ENCODE measurements at places on chromosomes 3 and 15.

- DNase-seq = peak; percentile 6
Observed at GRCh38 chr3:165185707-165186327, 10.4 kb downstream of the SLITRK3 start.

DNA sequence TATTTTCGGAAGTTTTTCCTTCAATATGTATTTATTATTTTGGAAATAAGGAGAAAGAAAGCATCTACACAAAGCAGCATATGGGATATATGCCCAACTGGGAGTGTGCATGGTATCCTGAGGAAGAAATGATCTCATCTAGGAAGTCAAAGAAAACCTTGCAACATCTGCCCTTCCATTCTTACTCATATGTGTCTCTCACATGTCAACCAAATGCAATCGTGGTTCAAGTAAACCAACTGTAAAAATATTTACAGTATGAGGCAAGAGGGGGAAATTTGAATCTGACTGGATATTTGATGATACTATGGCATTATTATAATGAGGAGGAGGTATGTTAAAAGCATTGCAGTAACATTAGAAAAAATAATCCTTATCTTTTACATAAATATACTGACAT is 3.2 kb upstream of the SCG3 start:
- DNase-seq = no peak

- no peak for DNase-seq
Observed at GRCh38 chr3:172824229-172824628, 73.7 kb downstream of the ECT2 start.

- DNase-seq = no peak
Observed at GRCh38 chr15:75693501-75694240, 19.0 kb downstream of the CSPG4 start.

- DNase-seq = no peak
Observed at GRCh38 chr3:72529081-72529480, 319.2 kb downstream of the SHQ1 start.

DNA sequence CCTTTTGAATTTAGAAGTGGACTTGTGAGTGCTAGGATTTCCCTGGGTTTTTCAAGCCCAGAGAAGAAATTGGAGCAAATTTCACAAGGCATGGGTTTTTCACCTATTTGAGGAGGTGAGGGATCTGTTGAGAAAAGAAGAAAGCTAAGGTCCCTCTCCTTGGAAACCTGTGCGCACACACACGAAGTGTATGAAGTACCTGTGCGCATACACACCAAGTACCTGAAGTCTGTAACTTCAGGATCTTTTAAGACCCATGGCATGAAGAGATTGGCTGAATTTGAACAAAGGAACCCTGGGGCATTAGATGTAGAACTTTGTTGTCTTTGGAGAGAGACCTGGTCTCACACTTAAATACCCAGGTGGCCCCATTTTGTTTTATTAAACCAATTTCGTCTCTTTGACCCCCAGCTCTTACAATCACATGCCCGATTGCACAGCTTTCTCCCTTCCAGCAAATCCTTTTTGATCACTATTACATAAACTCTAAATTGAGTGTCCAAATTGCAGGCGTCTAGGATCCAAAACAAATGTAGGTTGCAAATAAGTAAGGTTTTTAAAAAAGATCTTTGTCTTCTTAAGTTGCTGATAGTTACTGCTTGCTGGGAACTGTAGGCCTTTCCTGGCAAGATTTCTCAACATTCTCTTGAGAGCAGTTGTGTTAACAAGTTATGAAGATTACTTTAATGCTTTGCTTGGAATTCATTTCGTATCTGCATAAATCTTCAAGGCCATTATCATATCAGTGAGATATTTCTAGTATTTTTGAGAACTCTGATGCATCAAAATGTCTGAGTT is 64.3 kb downstream of the CMTM8 start:
- DNase-seq = no peak

DNA sequence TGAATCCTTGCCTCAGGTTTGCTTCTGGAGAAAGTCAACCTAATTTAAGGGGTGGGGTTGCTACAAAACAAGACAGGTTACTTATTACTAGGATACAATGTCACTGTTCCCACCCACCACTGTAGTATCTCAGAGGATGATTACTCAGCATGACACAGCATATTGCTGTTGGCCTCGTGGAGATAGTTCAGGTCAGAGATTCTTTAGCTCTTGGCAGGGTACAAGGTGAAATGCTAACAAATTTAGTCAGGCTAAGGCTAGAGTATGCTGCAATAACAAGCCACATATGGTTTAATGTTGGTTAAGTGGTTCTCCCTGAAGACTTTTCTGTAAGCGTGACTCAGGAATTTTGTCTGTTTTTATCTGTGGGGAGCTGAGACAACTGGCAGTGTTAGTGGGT is 161.8 kb downstream of the EDEM1 start:
- no peak for DNase-seq

DNA sequence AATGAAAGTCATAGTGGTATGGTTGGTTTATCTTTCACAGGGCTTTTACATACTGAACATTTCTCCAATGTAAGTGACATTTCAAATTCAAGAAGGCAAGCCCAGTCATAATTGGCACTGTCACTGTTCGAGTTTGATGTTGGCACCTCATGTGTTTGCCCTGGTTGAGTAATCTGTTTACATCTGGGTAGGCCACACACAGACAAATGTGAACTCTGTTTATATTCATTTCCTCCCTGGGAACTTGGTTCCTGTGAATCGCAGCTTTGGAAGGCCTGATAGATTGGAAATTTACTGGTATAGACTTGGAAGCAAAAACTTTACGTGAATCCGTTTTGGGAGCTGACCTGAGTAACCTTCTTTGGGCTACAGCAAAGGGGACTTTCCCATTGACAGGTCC is 395.2 kb upstream of the AZI2 start:
- no peak for DNase-seq

DNA sequence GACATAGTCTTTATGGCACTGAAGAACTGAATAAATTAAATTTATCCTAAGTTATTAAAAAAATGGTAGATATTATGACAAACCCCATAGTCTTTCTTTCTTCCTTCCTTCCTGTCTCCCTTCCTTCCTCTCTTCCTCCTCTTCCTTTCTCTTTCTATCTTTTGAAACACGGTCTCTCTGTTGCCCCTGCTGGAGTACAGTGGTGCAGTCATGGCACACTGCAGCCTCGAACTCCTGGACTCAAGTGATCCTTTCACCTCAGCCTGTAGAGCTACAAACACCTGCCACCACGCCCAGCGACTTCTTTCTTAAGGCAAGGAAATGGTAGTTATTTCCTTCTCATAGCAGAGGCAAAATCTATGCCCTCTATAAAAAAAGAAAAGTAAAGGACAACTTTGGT is 354.6 kb downstream of the GAP43 start:
- DNase-seq = no peak

DNA sequence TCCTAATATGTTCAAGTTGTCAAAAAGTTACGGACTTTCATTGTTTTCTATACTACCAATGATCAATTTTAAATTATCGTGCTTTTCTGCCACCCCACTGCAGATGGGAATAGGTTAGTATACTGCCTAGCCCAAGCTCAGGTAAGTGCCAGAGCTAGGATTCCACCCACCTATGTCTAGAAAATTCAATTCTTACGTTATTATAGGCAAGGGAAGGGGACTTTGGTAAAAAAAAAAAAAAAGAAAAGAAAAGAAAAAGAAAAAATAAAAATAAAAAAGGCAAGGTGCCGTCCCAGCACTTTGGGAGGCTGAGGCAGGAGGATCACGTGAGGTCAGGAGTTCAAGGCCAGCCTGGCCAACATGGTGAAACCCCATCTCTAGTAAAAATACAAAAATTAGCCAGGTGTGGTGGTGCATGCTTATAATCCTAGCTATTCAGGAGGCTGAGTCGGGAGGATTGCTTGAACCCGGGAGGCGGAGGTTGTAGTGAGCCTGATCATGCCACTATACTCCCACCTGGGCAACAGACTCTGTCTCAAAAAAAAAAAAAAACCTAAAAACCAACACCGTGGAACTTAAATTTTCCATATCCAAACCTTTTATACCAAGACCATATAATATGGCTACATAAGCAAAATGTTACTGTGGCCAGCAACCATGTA is 1.3 kb downstream of the RPL22L1 start:
- no peak for DNase-seq

DNA sequence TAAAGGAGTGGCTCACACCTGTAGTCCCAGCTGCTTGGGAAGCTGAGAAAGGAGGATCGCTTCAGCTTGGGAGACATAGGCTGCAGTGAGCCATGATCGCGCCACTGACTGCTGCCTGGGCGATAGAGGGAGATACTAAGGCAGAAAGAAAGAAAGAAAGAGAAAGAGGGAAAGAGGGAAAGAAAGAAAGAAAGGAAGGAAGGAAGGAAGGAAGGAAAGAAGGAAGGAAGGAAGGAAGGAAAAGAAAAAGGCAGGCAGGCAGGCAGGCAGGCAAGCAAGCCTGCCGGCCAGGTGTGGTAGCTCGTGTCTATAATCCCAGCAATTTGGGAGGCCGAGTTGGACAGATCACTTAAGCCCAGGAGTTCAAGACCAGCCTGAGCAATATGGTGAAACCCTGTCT is 15.3 kb downstream of the SLC28A1 start:
- DNase-seq = no peak

GRCh38 chr3:133042778-133043177 is 4.6 kb downstream of the TMEM108 start:
- DNase-seq = no peak

- DNase-seq = no peak
Observed at GRCh38 chr3:98906230-98906629, 4.7 kb upstream of the DCBLD2 start.

DNA sequence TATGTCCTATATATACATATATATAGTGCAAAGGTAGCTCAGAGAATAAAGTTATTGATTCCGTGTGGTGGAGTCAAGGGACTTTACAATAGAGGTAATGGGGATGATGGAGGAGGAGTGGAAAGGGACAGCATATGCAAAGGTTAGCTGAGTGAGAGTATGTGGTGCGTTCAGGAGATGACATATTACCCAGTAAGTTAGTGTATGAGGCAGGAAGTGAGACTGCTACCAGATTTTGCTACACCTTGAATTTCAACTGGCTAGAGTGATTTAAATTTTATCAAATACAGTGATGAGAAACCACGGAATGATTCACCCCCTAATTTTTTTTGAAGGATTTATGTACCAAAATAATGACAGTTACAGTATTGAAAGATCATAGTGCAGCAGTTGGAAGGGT is 2.8 kb downstream of the ACTL6A start:
- no peak for DNase-seq

- no peak for DNase-seq
Observed at GRCh38 chr15:101004986-101005747, 86.0 kb downstream of the LRRK1 start.

DNA sequence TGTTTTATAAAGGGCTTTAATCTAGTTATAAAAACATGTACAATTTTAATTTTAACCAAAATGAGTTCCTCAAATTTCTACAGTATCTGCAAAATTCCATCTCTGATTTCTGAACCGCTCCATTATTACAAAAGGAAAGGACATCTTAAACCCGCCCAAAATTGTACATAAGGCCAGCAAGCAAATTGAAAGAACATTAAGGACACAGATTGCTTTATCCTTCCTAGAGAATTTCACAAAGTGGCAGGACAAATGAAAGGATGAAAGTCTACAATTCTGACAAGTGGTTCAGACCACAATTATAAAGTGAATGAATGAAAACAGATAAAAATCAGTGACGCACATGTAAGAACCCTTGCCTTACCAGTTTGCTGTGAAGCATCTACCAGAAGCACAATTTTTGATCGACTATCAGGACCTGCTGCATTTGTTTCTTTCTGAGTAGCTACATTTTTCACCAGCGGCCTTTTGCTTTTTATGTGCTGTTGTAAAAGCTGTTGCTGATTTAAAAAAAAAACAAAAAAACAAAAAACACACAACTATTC is 13.6 kb downstream of the SECISBP2L start:
- no peak for DNase-seq

DNA sequence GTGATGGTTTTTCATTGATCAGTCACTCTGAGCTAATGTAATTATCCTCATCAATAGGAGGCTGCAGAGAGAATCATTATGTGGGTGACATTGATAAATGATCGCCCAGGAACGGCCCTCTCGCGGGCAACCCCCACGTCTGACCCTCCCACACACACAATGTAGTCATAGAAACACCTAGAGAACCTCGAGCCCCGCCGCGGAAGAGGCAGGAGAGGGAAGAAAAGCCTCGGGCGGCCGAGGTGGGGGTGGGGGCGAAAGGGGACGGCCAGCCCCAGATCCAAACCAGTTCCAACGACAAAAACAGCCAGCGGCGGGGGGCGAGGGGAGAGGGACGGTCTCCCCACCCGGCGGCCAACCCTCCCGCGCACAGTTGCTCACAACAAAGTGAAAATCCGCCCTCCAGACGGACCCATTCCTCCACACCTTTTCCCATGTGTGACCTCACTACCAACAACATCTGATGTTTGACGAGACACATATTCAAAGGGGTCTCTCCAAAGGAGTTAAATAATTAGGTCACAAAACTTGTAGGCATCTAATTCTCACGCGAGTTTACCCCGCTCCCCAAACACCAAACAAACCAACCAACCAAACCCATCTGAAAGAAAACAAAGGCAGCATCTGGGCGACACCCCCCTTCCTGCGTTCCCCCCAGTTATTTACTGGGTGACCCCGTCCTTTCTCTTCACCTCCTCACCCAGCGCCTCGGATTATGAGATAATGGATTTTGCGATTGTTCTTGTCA is 213.0 kb downstream of the MEIS2 start:
- no peak for DNase-seq

- DNase-seq = no peak
Observed at GRCh38 chr3:32844914-32845313, 27.1 kb downstream of the TRIM71 start.
